NCI-H510A treated with DMSO at 0.1 percent for 48 hours (cell line): ENCODE measurements at places on chromosomes 3 and 15.

GRCh38 chr15:94000606-94001005 is 230.8 kb upstream of the MCTP2 start:
- DNase-seq = no peak

GRCh38 chr3:68706096-68706495 is 226.3 kb downstream of the TAFA4 start:
- DNase-seq = no peak

GRCh38 chr15:47477341-47477740 is 240.0 kb upstream of the SEMA6D start:
- no peak for DNase-seq

- no peak for DNase-seq
Measured at GRCh38 chr3:194396539-194396858, 2.6 kb downstream of the GP5 start.

DNA sequence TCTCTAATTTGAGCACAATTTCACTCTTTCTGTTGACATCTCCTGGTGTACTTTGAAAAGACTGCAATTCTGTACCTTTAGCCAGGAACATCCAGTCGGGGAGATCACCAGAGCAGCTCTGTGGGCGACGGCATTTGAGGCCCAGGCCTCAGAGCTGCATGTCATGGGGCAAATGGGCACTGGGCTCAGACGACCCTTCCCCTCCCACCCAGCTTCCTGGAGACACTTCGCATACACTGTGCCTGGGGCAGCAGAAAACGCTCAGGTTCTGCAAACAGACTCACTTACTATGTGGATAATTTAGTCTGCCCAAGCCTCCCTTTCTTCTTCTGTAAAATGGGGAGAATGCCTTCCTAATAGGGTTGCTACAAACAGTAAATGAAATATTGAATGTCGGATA is 96.9 kb downstream of the HMG20A start:
- no peak for DNase-seq

GRCh38 chr3:123153125-123154019 is 48.4 kb upstream of the SEC22A start:
- DNase-seq = no peak

- no peak for DNase-seq
Measured at GRCh38 chr3:8856721-8857120, 87.3 kb upstream of the OXTR start.

- no peak for DNase-seq
Measured at GRCh38 chr15:55358471-55358870, 39.4 kb downstream of the PIGB start.

DNA sequence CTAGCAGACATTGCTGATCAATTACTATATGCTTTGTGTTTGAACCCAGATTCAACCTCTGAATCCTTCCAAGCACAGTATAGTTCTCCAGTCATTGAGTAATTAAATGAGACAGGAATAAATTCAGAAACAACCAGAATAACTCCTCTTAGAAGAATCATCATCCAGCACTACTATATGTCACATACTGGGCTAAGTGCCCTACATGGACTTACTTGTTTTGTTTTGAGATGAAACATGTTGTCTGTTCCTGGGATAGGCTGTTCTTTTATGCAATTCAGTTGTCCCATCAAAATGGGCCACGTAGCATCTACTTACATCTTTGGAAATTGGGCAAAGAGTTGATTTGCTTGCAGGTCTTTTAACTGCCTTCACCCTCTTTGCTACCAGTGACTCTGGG is 365.5 kb upstream of the SUCLG2 start:
- no peak for DNase-seq

DNA sequence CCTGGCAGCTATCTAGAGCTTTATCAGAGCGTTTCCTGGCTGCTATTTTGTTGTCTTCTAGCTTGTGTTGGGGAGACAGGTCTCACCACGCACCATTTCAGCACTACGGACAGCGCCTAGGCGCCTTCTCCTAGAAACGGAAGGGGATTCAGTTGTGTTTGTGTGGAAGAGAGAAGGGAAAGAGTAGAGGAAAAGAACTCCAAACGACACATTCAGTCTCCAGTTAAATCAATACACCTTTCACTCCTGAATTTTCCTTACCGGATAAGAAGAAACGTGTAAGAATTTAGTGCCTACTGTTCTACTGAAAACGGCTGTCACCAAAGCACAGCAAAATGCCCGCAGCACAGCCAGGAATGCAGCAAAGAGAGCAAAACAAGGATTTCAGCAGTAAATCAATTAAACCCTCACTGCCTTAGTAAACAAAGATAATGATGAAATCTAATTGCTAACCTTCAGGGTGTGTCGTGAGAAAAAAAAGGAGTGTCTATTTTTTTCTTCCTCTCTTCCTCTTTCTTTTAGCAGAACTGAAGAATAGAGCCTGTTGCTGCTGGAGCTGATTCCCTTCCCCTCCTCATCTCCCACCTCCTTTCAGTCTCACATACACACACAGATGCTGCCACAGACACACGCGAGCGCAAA is 412 bp upstream of the CTXN2 start:
- peak; percentile 23 for DNase-seq

- DNase-seq = no peak
Measured at GRCh38 chr3:183774631-183775030, 50.7 kb downstream of the MAP6D1 start.

DNA sequence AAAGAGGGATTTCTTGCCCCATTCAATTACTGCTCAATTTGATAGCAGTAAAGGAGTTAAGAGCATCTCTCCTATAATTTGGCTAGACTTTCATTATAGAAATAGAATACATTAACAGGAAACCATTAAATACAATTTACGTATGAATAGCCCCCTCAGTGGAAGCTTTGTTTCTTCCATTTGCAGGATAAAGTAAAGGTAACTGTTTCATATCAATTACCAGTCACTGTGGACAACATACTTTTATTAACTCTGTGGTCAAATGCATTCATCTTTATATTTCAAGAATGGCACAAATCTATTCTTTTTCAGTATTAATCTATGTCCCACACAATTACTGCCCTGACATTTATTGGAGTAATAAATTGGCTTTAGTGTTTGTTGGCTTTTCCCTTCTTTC is 613.4 kb downstream of the NLGN1 start:
- no peak for DNase-seq

- DNase-seq = no peak
Measured at GRCh38 chr3:155664925-155665695, 79.8 kb downstream of the PLCH1 start.

DNA sequence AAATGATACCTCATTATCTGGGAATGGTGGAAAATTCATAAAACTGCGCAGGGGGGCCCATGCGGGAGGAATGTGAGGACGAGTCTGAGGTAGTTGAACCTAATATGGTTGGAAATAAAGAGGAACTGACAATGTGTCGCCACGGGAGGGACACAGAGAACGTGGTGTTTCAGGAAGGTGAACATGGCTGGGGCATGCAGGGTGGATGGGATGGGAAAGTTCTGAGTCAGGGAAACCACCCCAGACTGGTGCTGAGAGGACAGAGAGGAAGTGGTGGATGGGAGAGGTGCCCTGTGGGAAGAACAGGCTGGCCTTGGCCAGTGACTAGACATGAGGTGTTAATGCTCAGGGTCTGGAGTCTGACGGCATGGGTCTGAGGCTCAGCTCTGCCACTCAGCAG is 137.1 kb upstream of the WNT5A start:
- no peak for DNase-seq

GRCh38 chr15:49372366-49372765 is 50.7 kb upstream of the FGF7 start:
- no peak for DNase-seq

- no peak for DNase-seq
Measured at GRCh38 chr3:46447228-46447985, 17.3 kb downstream of the LTF start.

DNA sequence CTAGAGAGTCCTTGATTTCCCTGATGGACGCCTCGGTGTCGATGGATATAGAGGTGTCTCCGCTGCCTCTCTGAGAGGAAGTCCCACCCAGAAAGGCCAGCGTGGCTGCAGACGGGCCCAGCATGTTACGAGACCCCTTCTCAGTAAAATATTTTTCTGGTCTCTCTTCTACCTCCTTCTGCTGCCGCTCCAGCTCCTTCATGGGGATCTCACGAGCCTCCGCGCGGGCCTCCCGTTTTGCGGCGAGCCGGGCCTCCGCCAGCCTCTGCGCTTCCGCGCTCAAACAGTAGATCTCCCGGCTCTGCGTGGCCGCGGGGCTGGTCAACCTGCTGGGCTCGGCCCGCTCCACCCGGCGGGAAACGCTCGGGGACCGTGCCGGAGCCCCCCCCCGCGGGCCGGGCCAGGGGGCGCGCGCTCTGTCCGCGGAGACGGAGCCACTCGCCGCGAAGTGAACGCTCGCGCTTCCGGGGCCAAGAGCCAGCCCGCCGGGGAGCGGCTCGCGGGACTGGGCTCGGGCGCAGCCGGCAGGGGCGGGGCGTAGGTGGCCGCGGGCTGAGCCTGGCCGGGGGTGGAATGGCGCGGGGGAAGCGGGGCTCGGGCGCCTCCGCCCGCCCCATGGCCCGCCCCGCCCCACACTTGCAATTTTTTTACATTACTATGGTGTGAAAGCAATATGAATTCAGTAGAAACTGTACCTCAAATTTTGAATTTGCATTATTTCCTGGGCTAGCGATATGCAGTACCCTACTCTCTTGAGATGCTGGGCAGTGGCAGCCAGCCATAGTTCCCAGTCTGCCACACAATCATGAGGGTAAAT is 10.2 kb upstream of the KCNMB3 start:
- peak; percentile 62 for DNase-seq

GRCh38 chr15:78004222-78004727 is 73.2 kb downstream of the TBC1D2B start:
- no peak for DNase-seq

GRCh38 chr15:26084771-26085170 is 221.6 kb upstream of the ATP10A start:
- DNase-seq = no peak

DNA sequence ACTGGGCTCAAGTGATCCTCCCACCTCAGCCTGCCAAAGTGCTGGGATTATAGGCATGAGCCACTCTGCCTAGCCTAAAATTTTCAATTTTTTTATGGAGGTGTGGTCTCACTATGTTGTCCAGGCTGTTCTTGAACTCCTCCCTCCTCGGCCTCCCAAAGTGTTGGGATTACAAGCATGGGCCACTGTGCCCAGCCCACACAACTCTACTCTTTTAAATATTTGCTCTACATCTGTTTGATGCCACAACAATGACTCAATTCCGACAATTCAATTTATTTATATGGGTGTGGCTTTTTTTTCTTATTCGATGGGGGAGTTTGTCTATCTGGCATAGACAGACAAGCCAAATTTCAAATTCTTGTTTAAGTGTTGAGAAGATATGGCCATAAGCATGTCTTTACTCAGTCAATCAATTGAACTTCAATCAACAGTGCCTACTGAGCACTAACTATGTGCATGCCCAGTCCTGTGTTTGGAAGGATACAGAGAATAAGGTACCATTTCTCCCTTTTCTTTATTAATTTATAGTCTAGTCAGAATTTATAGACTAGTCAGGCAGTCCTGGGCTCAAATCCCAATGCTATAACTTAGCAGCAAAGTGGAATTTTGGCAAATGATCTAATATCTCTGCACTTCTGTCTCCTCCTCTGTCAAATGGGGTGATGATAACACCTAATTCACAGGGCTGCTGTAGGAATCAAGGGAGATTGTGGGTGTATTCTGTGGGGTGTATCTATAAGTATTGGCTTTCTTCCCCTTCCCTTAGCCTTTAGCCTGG is 54.6 kb upstream of the PIAS1 start:
- DNase-seq = no peak

DNA sequence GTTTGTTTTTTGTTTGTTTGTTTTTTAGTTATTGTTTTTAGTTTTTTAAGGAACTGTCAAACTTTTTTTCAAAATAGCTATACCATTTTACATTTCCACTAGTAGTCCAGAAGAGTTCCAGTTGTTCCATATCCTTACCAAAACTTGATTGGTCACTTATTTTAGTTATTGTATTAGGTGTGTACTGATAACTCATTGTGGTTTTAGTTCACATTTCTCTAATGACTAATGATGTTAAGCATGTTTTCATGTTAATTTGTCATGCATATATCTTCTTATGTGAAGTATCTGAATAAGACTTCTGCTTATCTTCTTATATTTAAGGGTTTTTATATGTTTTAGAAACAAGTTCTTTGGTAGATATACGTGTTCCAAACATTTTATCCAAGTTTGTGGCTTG is 89.5 kb downstream of the CD200R1L start:
- DNase-seq = no peak

DNA sequence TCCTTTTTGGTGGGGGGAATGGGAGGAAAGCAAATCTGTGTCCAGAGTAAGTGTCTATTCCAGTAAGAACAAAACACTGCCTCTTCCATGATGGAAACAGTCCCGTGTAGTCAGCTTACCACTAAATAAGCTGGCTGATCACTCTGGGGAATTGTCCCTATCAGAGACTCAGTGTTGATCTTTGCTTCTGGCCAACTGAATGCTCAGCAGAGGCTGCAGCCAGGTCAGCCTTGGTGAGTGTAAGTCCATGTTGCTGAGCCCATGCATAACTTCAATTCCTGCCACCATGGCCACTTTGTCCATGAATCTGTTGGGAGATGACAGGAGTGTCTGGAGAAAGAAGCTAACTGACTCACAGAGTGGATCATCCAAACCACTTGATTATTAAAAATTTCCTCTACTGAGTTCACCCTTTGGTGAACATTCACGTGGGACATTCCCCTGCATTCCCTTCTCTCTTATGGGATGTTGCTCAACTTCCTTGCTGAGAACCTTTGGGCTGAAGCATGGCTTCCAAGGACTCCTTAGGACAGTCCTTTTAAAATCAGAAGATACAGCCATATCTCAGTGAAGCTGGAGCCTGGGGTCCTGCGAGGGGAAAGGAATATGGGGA is 33.9 kb upstream of the XCR1 start:
- DNase-seq = no peak

DNA sequence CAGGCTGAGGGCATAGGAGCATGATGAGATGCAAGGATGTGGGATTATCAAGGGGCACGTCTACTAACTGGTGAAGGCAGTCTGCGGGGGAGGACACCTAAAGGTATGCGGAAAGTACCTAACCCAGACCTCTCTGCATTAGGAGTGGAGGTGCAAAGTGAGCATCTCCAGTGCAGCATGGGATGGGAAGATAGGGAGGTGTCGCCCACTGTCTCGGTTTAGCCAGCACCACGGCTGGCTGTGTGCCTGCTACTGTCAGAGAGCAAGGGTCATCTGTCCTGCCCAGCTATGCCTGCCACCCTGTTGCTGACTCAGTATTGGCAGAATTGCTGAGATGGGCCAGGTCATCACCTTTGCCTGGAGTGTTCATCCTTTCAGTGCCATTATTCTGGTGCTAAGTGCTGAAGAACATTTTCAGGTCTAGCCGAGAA is 40.1 kb downstream of the OXNAD1 start:
- no peak for DNase-seq

GRCh38 chr3:78957456-78957855 is 810.3 kb downstream of the ROBO1 start:
- no peak for DNase-seq

- DNase-seq = no peak
Measured at GRCh38 chr3:43757666-43758321, 67.1 kb downstream of the ABHD5 start.

- no peak for DNase-seq
Measured at GRCh38 chr3:147493666-147494065, 84.5 kb downstream of the ZIC1 start.

DNA sequence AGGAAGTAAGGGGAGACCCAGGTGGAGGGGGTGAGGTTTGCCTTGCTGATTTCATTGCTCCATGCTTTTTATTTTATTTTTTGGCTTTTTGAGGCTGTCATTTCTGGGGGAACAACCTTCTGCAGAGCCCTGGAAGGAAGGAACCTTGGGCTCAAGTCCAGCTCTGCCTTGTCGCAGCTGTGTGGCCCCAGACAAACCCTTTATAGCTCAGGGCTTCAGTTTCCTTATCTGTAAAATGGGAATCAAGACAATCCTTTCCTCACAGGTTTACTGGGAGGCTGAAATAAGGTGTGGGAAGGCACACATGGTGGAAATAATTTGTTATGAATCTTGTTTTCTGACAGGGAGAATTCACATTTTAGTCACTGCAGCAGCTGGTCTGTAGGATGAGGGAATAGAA is 45.4 kb upstream of the CTSH start:
- DNase-seq = no peak
